ENCODE measurements at places on chromosomes 16 and 17.

GRCh38 chr17:78960928-78961327 is 18.8 kb downstream of the LGALS3BP start:
- DNase-seq = no peak

GRCh38 chr16:60337671-60338070 is 1603.6 kb upstream of the GOT2 start:
- DNase-seq = no peak

- DNase-seq = no peak
Measured at GRCh38 chr16:50709980-50710379, 16.6 kb downstream of the NOD2 start.

- no peak for DNase-seq
Measured at GRCh38 chr16:63922560-63922959, 1199.3 kb downstream of the CDH11 start.

DNA sequence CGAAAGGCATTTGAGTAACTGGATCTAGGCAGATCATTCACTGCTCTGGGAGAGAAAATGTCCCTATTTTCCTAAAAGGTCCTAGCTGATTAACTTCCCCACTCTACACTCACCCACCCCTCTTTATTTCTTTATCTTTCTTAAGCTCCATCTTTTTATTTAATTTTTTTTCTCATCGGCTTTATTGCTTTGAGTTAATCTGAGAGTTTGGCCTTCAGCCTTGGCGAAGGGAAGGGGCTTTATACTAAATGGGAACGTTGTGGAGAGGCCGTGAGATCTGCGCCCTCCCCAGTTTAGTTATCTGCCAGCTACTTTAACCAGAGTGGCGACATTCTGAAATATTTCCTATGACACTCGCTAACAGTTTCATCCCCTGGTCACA is 882 bp upstream of the TOX3 start:
- DNase-seq = no peak

DNA sequence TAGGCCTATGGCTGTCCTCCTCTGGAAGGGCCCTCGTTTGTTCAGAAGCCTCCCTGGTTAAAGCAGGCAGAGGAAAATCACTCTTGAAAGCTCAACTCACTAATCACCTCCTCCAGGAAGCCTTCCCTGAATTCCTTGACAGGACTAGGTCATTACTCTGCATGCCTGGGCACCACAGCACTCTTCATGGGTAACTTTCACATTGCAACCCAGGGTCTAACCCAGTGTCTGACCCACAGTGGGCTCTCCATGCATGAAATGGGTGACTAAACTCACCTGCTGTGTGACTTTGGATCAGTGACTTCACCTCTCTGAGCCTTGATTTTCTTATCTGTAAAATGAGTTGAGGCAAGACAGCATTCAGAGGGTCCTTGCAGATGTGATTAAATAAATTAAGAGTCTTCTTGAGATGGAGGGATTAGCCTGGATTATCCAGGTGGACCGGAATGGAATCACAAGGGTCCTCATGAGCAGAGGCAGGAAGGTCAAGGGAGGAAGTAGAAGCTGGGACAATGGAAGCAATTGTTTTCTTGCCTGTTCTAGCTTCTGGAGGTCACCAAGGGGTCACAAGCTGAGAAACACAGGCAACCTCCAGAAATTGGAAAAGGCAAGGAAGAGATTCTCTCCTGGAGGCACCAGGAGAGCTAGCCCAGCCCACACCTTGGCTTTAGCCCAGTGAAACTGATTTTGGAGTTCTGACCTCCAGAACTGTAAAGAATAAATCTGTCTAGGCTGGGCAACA is 3.8 kb upstream of the RAI1 start:
- no peak for DNase-seq

DNA sequence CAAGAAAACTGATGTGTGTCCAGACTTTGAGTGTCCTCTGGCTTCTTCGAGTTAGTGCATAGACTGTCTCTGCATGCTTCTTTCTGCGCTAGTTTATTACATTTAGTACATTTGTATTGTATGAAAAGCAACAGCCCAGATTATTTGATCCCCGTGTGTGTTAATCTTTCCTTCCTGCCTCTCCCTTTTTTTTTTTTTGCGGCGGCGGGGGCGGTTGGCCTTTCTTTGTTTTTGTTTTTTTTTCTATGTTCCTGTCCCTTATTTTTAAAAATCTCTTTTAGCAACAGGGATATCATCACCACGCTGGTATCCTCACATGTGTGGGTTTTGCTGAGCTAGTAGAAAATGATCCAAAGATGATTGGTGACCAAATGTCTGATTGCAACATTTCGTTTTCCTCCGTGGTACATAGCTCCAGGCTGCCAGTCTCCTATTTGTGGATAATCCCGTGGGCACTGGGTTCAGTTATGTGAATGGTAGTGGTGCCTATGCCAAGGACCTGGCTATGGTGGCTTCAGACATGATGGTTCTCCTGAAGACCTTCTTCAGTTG is 9.4 kb downstream of the SCPEP1 start:
- DNase-seq = no peak

DNA sequence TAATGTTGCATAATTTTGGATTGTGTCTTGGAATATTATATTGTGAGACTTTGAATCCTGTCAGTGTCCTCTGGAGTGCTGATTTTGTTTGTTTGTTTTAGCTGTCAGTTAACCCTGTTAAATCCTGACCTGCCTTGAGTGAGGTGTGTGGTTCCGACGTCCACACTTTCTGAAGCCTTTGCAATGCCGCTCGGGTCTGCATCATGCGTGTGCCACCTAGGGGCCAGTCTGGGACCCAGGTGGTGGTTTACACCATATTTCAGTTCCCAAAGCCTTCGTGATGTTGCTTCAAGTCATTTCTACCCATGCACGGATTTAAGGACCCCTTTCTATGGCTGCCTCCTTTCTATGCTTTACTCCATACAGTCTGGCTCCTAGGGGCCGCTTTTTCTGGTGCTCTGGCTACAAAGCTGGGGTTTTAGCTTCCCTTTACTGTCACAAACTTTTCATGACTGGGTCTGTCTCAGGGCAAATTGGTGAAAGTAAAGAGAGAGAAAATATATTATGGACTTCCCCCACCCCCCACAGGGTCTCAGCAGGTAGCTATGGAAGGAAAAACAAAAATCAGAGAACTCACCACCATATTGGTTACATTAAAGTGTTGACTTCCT is 11.4 kb upstream of the OR4D1 start:
- DNase-seq = peak; percentile 22

- DNase-seq = no peak
Measured at GRCh38 chr17:78357177-78357586, 2.7 kb downstream of the SOCS3 start.

- DNase-seq = no peak
Measured at GRCh38 chr17:32896647-32897258, 19.8 kb upstream of the MYO1D start.

GRCh38 chr16:908526-909155 is 62.1 kb downstream of the LMF1 start:
- DNase-seq = no peak

GRCh38 chr16:4556112-4556511 is at the start of gene C16orf96:
Gene C16orf96 (plus strand): TSS chr16:4556340. CDS start chr16:4556490, 150 bp downstream.
- DNase-seq = no peak

- DNase-seq = no peak
Measured at GRCh38 chr16:89138843-89139520, 32.6 kb upstream of the CDH15 start.

DNA sequence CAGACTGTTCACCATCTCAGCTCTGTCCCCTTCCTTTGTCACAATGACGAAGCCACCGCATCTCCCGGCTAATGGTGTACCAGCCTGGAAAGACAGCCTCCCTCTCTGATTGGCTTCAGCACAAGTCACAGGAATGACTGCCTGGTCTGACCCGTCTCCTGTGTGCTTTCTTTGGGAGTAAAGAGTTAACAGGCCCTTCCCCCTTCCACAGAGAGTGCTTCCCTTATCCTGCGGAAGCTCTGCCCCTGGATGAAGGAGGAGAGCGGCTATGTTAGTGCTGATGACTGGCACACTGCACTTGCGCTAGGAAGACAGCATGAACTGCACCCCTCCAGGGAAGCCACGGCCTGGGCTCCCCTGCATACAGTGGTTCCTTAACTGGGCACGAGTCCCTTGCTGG is 11.3 kb downstream of the USB1 start:
- no peak for DNase-seq

DNA sequence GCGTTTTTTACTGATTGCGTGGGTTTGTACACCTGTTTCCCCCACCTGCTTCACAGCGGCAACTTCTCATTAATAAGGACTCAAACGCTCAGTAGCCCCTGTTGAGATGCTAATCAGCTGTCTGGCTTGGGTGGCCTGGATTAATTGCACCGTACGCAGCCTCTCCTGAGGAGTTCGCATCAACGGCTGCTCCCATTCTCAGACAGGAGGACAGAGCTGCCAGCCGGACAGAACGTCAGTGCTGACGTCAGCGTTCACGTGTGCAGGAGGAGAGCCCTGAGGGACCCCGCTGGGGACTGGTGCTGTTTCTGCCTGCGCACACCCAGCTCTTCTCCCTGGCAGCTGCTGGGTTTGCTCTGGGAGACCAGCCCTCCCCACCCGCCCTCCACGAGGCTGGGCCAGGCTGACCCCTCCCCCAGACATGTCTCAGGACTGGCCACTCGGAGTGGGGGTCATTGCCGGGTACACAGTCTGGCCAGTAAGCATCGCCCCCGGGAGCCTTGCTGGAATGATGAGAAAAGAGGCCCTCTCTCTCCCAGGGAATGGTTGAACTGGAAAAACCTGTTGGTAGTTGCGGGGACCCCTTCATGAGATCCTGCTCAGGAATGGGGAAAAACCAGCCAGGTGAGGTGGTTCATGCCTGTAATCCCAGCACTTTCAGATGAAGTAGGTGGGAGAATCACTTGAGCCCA is 5.7 kb upstream of the BANP start:
- DNase-seq = peak; percentile 97

DNA sequence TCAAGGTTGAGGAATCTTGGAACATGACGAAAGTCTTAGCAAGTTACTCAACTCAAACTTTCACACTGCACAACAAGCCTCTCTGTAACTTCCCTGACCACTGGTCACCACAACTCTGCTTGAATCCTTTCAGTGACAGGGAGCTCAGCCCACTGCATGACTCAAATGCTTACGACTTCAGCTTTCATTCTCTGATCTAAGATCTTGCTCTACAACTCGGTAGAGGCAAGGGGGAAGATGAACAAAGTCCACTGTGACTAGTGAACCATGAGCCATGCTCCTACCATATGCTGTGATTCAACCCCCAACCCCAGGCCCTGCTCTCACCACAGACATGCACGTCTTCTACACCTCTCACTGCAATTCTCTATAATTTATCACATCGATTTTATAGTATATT is 160.9 kb downstream of the SLC39A11 start:
- no peak for DNase-seq

- DNase-seq = peak; percentile 44
Measured at GRCh38 chr17:40417258-40417608, 463 bp downstream of the TOP2A start.

DNA sequence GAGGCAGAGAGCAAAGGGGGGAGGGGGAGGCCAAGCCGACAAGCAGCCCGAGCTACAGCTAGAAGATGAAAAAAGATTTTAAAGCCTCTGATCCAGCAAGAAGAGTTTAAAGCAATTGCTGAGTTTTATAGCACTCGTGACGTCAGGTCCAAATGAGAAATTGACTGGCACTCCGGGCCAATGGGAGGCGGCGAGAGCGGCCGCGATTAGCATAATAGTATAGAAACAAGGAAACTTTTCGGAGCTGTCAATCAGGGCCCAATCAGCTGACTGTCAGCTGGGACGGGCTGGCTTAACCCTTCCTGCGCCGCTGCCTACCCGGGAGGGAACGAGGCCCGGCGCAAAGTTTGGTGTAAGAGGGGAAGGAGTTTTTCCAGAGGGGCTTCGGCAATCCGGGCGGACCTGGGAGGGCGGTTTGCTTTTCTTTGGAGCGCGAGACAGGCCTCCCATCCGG is at the start of gene MAF:
Gene MAF (minus strand): TSS at position 100 of the 454 bp plus-strand sequence. CDS start 835 bp downstream, outside the sequence.
- DNase-seq = peak; percentile 55

- no peak for DNase-seq
Measured at GRCh38 chr16:53152329-53152728, 97.5 kb downstream of the CHD9 start.

DNA sequence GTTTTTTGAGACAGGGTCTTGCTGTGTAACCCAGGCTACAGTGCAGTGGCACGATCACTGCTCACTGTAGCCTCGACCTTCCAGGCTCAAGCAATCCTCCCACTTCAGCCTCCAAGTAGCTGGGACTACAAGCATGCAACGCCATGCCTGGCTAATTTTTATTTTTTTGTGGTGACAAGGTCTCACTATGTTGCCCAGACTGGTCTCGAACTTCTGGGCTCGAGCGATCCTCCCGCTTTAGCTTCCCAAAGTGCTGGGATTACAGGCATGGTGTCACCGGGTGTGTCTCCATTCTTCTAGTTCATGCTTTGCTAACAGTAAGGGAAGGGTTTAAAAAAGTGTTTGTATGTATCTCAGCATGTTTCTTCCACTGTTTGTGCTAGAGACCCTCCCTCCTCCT is 101.8 kb downstream of the HIC1 start:
- DNase-seq = no peak

DNA sequence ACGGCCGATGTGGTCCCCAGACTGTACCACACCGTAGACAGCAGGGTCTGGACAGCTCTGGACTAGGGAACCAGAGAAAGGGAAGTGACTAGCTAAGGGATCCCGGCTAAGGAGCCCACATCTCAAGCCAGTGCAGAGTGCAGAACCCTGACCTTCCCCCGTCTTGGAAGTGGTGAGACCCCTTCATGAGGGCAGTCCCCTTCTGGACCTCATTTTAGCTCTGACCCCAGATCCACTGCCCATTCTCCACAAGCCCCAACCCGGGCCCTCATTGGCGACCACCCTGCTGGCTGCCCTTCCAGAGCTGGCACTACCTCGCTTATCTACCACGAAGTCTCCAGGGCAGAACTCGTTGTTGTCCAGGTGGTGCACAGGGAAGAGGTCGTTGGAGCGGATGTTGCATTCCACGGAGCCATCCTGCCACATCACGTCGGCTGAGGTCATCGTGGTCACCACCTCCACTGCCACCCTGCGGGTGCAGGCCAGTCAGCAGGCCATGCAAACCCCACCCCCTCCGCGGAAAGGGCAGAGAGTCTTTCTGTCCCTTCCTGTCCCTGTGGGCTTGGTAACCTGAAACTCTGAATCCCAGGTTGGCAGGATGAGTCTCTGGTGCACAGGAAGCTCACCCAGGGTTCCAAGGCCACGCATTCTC is 14.2 kb downstream of the SPHK1 start:
- DNase-seq = no peak

DNA sequence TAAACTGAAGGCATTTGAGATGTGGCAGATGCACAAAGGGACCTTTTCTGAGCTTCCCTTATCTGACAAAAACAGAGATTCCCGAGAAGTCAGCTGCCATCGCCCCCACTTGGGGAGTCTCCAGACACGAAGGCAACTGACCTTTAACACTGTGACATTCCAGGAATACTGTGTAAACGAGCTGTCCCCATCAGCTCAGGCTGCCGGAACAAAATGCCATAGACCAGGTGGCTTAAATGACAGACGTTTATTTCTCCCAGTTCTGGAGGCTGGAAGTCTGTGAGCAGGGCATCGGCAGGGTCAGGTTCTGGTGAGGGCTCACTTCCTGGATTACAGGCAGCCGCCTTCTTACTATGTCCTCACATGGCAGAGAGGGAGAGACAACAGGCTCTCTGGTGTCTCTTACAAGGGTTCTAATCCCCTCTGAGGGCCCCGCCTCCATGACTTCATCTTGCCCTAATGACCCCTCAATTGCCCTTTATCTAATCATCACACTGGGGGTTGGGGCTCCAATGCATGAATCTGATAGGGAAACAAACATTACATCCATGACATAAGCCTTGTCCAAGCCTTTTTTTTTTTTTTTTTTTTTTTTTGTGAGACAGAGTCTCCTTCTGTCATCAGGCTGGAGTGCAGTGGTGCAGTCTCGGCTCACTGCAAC is 178.5 kb upstream of the RPL38 start:
- DNase-seq = peak; percentile 33

- DNase-seq = no peak
Measured at GRCh38 chr17:72079700-72080099, 41.1 kb upstream of the SOX9 start.

Measured in NCI-H146 (cell line).